NCI-H187 (cell line): ENCODE measurements at places on chromosomes 6 and 20.

DNA sequence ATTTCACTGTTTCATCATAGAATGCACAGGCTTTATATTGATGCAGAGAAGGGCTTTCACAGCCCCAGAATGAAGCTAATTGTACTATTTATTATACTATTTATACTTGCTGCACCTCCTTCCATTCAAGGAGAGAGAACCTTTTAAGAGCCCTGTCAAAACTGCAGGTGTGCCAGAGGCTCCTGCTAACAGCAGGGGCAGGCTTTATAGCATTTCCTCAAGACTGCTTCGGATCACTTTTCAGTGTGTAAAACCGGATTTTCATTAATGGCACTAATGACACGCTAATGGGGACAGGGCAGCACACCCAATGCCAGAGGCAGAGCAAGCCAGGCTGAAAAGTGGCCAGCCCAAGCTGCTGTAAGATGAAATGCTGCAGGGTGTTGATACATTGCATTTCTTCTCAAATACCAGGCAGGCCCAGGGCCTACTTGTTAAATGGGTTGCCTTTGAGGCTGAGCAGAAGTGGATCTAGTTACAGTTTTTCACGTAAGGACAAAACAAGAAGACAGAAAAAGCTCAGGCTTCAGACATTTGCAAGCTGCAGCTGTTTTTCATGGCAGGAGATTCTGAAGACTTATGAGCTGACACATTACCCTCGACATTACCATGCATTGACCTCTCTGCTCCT is 487.7 kb upstream of the BTBD3 start:
- no peak for DNase-seq

DNA sequence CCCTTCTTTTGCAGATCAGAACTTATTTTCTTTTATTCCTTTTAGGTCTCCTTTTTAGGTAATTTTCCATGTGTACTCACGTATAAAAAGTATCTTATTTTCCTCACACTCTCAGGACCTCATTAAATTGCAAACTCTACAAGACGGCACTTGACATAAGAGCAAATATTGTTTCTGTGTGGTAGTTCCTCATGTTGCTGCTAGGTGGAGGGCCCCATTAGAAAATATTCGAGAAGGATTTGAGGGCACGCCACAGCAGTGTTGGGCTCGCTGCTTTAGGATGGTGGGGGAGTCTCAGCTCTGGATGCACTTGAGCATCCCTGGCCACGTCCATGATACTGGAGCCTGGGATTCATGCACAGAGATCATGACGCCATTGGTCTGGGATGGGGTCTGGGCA is 64.9 kb upstream of the ZFP64 start:
- no peak for DNase-seq

- DNase-seq, result no peak
These were observed 32.3 kb upstream of the SULF2 start for GRCh38 chr20:47817573-47817972.

GRCh38 chr6:122806291-122806690 is 17.2 kb downstream of the SMPDL3A start:
- DNase-seq, result no peak

- DNase-seq, result no peak
These were observed 281.9 kb downstream of the EPM2A start for GRCh38 chr6:145453376-145453775.

GRCh38 chr6:27250277-27251111 is 3.0 kb downstream of the PRSS16 start:
- DNase-seq, result no peak

DNA sequence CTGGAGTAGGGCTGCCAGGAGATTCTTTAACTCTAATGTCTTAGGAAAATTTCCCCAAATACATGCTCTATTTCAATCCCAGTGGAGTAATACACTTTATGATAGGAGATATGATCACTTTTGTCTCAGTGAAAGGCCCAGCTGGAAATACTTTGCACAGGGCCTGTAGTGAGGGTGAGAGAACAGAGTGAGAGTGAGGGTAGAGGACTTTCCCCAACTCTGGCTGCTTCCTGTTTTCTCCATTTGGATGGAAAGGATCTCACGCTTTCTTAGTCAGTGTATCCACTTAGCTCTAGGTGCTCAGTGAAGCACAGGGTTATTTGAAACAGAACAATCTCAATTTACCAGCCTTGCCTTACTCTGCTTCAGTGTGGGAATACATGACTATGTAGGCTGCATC is 36.6 kb downstream of the FAM229B start:
- no peak for DNase-seq

DNA sequence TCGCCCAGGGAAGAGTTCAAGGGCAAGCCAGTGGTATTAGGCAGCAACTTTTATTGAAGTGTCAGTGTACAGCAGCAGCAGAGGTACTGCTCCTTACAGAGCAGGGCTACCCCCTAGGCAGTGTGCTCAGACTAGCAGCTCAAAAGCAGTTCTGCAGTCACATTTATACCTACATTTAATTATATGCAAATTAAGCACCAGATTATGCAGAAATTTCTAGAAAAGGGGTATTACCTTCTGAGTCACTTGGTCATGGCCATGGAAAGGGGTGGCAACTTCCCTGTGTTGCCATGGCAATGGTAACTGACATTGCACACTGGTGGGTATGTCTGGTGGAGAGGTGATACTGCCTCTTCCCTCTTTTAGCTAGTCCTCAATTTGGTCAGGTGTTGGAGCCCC is 2.1 kb upstream of the ZKSCAN4 start:
- no peak for DNase-seq

DNA sequence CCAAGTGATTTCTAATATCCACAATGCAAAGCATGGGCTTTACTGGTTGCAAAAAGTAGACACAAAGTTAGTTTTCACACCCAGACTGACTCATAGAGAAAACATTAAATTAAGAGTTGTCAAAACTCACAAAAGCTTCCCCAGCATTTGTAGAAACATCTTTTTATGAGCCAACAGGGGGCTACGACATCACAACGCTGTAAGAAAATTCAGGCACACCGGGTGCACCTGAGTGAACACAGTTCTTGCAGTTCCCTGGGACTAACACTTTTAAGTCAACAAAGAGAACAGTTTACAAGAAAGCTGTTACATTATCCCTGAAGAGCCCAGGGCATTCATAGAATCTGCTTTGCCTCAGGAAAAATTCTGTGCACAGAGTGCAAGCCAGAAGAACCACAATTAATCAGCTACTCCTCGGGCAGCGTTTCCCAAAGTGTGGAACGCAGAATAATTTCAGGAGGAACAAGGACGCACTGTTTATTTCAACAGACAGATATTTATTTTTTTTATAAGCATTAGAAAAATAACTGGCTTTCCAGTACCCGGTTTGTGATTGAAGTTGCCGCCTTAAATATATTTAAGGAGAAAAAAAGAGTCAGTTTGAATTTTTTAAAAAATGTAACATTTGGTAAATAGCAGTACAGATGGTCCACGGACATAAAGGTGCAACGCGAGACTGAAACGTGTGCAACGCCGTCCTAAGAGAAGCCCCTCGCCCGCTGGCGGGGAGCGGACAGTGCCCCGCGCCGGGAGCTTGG is 1.2 kb downstream of the NCOA5 start:
- DNase-seq, result no peak

DNA sequence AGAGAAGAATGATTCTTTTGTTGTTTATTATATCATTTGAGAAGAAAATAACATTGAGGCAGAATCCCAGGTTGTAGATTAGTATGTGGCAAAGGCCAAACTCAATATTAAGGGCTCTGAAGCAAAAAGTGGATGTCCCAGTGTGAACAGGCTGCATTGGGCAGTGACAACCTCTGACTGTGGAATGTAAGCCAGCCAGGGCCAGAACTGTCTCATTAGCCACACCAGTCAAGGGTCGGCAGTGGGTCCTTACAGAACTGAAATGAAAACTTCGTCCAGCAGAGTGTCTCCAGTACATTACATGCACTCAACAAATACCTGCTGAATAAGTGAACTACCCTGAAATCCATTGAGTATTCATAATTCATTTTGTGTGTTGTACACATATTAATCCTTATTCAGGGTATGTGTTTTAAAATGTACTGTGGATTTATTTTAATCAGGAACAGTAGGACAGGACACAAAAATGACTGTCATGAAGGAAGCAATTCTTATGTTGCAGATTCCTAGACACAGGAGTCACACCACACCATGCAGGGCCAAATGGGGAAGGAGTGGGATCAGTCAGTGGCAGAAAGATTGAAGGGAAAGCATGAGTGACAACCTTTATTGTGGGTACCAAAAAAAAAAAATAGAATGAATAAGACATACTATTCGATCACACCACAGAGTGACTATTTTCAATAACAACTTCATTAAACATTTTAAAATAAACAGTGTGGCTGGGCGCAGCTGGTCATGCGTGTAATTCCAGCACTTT is 64.9 kb upstream of the UTRN start:
- no peak for DNase-seq

DNA sequence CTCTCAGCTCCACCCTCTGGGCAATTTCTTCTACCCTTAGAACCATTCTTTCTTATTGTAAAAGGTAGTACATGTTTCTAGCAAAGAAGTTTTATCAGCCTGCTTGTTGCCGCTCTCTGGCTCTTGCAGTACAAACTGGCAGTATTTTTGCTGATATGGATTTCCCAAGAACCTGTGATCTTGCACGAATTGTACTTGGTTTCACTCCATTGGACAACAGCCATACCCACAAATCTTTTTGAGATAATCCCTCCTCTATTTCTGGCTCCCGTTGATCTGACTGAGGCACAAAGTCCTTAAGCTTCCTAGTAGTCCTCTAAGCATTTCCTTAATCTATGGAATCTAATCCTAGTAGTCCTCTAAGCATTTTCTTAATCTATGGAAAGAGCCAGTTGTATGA is 487.0 kb upstream of the PTCHD4 start:
- no peak for DNase-seq

GRCh38 chr6:69129046-69129445 is 494.0 kb downstream of the ADGRB3 start:
- no peak for DNase-seq

- DNase-seq, result no peak
These were observed 848.5 kb upstream of the MAN1A1 start for GRCh38 chr6:120198033-120198432.
